Tibial nerve (tissue), 4 donors: ENCODE measurements at places on chromosomes 12 and 14. TPM values are rescaled to one million over a fixed set of nuclear protein-coding genes. Genes with fewer than 3 reads are reported as not detected.

DNA sequence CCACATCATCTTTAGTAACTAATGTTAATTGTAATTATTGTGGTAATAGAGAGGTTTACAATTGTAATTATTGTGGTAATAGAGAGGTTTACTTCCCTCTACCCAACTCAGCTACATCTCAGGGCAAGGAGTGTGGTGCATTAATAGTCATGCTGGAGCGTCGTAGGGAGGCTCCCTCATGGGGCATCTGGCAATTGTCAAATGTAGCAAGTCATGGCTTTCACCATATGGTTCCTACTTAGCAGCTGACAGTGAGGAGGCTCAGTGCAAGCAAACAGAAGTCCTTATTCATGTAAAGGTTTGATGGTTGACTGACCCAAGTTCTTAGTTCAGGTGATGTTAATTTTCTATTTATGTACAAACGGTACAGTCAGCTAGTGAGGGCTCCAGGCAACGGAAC is 1012.0 kb downstream of the FLRT2 start:
- no peak for DNase-seq

DNA sequence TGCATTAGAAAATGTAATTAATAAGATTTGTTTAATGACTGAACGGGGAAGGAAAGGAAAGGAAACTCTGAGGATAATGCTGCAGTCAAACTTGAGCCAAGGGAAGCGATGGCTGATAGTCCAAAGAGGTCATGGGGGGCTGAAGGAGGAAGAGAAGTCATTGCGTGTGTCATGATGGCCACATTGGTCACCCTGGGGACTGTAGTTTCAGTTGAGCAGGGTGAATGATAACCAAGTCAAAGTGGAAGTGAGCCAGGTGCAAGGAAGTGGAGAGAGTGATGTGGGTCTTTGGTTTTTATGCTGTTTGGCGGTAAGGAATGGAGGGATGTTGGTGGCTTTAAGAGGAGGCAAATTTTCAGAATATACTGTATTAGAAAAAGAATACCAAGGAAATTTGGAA is 21.6 kb downstream of the C12orf75 start:
- DNase-seq = no peak

DNA sequence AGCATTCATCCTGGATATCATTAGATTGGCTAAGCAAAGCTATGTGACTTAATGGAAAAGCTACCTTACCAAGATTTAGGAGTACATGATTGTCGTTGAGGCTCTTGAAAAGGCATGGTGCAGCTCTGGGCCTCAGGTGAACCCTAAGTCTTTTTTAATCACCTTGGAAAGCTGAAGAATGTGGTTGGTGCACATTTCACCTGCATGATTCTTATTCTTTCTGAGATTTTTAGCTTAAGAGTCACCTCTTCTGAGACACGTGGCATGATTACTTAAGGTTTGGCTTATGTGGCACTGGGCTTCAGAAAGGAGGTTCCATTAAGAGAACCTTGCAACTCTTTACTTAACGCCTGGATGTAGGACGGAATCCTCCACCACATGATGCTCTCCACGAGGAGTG is 498.5 kb downstream of the TMEM117 start:
- DNase-seq = no peak

GRCh38 chr14:61211476-61212255 is 69.5 kb downstream of the TMEM30B start:
- DNase-seq = no peak

- no peak for DNase-seq
Measured at GRCh38 chr12:119989361-119989730, 310 bp downstream of the BICDL1 start.

GRCh38 chr14:23675906-23676305 is 39.7 kb downstream of the DHRS2 start:
- DNase-seq = no peak

- DNase-seq = no peak
Measured at GRCh38 chr12:66398931-66399910, 96.9 kb downstream of the HELB start.

DNA sequence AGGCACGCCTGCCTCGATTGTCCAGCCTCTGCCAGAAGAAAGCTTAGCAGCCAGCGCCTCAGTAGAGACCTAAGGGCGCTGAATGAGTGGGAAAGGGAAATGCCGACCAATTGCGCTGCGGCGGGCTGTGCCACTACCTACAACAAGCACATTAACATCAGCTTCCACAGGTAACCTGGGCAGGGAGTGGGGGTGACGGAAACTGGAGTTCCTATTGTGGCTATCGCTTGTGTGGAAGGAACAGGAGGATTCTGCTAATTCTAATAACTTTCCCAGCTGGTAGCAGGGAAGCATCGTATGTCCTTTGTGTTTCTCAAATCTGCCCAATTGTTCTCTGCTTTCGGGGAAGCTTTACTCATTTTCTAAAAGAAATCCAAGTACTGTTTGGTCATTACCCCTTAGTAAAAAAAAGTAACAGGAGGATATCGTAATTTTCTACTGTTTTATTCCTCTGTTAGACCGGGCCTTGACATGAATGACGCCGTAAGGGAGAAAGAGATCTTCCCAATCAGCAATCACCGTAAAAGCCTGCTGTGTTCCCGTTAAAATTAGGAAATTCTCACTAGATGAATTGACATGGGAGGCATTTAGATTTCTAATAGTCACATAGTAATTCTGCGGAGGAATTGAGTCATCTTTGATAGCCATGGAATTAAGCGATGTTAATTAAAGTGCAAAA is 449 bp downstream of the THAP2 start:
- no peak for DNase-seq

GRCh38 chr14:98237939-98238338 is 1034.1 kb downstream of the BCL11B start:
- no peak for DNase-seq

DNA sequence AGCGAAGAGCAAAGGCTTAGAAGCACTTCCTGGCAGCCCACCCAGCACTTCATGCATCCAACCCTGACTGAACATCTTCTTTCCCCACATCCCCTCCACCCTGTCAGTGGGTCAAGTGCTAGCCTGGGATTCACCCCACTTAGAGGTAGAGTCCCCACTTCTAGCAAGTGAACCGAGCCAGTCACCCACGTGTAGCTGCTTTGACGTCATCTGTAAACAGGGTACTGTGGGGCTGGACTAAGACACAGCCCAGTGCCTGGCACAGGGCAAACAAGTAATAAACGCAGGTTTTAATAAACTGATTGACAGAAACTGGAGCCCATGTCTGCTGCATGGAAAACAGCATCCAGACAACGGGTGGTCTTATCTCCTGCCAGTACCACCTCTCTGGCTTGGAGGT is 61.7 kb downstream of the ITPK1 start:
- DNase-seq = no peak

DNA sequence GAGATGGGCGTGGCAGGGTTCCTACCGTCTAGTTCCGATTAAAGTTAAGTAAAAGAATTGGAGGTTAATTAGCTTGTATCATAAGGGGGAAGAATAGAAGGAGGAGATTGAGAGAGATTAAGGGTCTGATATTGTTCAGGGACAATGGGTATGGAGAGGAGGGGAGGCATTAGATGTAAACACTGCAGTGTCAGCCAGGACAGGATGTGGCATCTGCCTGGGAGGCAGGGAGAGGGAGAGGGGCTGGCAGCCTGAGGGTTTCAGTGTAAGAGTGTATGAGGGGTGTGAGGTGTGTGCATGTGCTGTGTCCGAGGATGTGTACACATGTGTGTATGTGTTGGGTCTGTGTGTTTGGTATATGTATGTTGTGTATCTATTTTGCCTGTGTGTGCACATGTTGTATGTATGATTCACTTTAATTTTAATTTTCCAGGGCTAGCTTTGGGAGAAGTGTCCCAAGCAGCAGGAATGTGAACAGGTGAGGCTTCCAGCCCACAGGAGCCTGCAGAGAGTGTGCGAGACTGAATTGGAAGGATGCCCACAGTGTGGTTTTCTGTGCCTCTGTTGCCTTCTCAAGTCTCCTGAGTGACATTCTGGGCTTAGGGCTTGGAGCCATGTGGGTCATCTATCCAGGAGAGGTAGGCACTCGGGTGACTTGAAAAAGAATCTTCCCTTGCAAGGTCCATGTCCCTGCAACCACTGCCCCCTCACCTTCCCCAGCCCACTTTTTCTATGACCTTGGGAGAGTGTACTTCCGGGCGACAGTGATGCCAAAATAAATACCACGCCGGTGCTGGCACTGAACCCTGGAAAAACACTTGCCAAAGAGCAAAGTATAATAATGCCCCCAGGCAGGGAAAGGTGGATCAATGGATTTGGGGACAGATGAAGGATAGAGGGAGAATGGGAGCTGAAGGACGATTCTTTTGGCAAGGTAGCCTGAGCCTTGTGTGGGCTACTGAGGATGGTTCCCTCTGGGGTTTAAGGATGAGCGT is 36.8 kb upstream of the DCD start:
- DNase-seq = no peak

- no peak for DNase-seq
Measured at GRCh38 chr14:68653108-68653507, 139.8 kb downstream of the ZFP36L1 start.

GRCh38 chr12:113244047-113244460 is 22.8 kb downstream of the TPCN1 start:
- DNase-seq = peak; percentile 62

DNA sequence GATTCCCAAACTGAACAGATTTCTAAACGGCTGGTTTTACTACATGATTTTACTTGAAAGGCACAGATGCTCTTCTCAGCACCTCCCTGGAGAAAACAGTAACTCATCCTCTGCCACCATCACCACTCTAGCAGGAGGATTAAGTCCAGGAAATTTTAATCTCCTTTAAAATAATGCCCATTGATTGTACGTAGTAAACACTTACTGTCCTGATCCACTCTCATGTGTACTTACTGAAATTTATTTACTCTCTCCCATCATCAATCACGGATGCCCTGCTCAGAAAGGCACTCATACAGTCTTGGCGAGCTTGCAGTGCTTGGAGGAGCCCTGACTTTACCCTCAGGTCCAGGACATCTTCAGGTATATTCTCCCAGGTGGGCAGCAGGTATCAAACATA is 239.8 kb upstream of the EGLN3 start:
- DNase-seq = no peak

DNA sequence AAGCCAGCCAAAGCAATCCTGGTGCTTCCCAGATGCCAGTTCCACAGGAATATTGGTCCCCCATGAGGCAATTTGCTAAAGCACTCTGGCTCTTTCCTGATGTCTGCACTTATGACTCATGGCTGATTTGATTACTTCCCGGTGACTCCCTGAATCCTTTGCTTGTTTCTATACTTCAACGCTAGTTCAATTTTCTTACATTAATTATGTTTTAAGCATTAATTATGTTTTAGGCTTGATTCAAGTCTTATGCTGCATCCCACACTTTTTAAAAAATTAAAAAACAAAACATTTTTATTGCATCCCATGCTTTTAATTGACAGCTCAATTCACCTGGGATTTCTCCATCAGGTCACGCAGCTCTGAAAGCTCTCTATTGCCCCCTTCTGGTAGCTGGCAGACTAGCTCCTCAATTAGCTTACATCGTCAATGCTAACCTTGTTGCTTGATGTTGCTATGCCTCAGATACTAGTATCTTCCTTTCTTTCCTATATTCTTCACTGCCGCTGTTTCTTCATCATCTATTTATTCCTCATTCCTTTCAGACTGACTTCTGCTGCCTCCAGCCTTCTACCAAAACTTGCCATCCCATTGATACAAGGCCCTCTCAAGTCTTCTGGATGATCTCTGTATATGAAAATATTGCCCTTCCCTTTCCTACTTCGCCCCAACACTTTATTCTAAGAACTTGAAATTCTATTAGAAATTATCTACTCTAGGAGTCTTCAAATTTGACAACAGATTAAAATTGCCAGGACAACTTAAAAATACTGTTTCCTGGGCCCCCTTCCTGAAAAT is 32.0 kb downstream of the TSHR start:
- DNase-seq = peak; percentile 77

DNA sequence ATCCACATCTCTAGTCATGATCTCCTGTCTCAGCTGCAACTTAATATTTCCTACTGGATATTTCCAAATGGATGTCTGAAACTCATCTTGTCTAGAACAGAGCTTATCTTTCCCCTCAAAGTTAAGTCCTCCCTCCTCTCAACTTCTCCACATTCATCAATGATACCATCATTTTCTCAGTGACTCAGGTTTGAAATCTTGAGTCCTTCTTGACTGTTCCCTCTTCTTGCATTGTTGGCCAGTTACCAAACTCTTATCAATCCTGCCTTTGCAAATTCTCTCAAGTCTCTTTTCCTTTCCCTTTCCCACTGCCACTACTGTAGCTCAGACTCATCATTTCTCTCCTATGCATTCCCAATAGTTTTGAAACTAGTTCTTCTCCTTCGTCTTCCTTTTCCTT is 14.3 kb upstream of the CHURC1 start:
- DNase-seq = no peak

DNA sequence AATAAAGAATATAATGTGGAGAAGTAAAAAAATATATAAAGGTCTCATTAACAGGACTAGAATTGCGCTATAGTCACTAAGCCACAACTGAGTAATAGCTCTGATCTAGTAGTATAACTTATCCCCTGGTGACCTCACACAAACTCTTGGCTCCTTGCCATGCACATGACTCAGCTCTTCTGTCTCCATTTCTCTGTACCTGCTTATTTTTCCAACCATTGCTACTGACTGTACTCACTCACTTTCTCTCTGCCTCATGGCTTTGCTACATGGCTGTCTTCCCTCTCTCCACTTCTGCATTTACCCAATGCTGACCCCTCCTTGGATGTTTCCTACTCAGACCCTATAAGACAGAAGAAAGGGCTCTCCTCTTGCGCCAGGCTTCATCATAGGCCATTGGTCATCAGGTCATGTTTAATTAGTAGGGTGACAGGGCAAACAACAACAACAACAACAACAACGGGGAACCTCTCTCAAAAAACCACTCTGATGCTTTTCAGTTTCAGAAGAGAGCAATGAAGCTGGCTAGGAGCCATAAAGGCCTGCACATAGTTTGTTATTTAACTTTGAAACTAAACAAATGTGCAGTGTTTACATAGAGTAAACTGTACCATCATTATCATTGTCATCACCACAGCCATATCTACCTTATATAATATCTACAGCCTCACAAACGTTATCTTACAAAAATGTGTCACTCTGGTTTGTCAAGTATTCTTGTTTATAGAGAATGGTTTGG is 25.6 kb upstream of the KRAS start:
- peak; percentile 15 for DNase-seq

DNA sequence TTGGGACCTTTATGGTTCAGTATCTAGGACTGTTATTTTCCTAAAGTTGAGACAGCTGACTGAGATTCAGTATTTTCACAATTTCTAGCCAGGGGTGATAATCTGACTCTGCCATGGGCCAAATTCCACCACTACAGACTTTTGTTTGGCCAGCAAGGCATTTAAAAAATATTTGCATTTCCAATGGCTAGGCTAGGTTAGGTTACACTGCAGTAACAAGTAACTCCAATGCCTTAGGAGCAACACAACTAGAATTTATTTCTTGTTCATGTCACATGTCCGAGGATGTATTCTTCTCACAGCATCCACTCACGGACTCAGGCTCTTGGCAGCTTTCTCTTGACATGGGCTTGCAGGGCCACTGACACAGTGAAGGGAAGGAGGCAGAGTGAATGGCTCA is 83.0 kb downstream of the CPSF2 start:
- no peak for DNase-seq

- DNase-seq = no peak
Measured at GRCh38 chr12:42099433-42099832, 45.2 kb downstream of the GXYLT1 start.

Gene TSPAN19
- total RNA-seq = 2.2 TPM

Gene REP15
- total RNA-seq = not detected

Gene TMEM229B
- total RNA-seq = 5.7 TPM

Gene HOXC13
- not detected for total RNA-seq

Gene C1QL4
- not detected for total RNA-seq

Gene PRR4
- 4.6 TPM for total RNA-seq

Gene RARG
- 31.0 TPM for total RNA-seq

Gene THTPA
- 22.0 TPM for total RNA-seq

Gene FITM1
- total RNA-seq = not detected

Gene PRKAB1
- total RNA-seq = 40.6 TPM

Gene RHEBL1
- total RNA-seq = 4.3 TPM

Gene ZNF891
- 5.9 TPM for total RNA-seq

Gene TMEM260
- 42.1 TPM for total RNA-seq

Gene MMP17
- 22.8 TPM for total RNA-seq
